CD4-positive, alpha-beta T cell treated with Interleukin-2 at 100 ng/mL for 4 hours (primary cell): ENCODE measurements at places on chromosomes 2 and 18.

GRCh38 chr2:69178756-69179155 lies 165.8 kb downstream of the ANTXR1 start:
- DNase-seq = no peak

GRCh38 chr2:189851174-189851826 lies 67.0 kb downstream of the PMS1 start:
- no peak for DNase-seq

DNA sequence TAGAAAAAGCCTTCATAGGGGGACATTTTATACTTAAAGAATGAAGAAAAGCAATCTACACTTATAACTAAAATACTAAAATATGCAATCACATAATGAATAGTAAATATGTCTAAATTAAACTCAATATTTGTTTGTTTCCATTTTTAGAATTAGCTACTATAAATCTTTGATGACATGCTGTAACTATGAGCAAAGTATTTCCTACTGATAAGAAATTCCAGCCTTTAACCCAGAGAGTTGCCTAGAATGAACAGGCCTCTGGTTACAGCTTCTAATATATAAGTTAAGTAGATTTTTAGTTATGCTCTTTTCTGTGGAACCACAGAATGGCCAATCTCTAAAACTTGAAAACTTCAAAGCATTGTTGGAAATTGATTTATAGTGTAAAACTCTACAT lies 1465.6 kb upstream of the ZEB2 start:
- no peak for DNase-seq

DNA sequence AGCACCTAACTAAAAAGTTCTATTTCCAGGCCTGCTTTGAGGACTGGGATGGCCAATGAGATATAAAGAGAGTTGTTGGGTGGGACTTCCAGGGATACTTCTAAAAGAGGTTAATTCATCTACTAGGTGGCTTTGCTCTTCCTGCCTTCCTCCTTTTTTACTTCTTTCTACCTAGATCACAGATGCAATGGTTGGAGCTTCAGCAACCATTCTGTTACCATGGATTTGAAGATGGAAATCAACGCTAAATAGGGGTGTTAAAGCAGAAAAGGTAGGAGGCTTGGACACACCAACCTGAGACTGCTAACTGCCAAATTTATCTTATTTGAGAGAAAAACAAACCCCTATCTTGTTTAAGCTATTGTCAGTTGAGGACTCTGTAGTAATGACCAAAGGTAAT lies 116.3 kb upstream of the STON1 start:
- no peak for DNase-seq

GRCh38 chr2:85659324-85659981 lies 8.5 kb downstream of the SFTPB start:
- no peak for DNase-seq

DNA sequence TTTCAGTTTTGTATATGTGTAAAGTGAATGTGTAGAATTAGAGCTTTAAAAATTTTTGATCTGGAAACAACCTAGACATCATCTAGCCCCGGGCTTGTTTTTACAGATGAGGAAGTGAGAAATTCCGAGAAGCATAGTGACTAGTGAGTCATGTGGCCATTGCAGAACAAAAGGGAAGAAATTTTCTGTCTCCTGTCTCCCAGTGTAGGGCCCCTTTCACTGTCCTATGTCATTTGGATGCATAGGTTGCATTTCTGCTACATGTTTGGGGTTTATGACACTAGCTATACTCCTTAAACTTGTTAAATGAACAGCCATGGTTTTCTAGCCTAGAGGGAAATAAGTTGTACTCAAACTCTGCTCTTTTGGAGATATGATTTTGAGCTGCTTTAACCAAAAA lies 84.6 kb downstream of the PLCL1 start:
- peak; percentile 69 for DNase-seq

DNA sequence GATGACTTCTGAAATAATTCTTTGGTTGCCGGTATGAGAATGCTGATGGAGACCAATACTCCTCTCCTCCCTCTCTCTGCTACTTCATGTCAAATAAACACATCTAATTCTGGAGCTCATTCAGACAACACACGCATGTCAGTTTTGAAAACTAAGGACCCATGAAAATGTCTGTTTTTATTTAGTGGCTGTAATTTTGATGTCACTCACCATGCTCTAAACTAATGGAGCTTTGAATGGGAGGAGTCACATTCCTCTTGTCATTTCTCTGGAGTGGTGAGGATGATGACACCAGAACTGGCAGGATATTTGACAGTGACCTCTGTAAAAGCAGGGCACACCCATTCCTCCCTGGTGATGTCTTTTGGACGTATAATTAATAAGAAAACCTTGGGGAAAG lies 163.0 kb downstream of the PHLPP1 start:
- DNase-seq = no peak

GRCh38 chr18:5285326-5285725 lies 10.2 kb downstream of the ZBTB14 start:
- DNase-seq = no peak

- DNase-seq = no peak
These were observed 51.9 kb upstream of the LYPD1 start for GRCh38 chr2:132721938-132722337.

DNA sequence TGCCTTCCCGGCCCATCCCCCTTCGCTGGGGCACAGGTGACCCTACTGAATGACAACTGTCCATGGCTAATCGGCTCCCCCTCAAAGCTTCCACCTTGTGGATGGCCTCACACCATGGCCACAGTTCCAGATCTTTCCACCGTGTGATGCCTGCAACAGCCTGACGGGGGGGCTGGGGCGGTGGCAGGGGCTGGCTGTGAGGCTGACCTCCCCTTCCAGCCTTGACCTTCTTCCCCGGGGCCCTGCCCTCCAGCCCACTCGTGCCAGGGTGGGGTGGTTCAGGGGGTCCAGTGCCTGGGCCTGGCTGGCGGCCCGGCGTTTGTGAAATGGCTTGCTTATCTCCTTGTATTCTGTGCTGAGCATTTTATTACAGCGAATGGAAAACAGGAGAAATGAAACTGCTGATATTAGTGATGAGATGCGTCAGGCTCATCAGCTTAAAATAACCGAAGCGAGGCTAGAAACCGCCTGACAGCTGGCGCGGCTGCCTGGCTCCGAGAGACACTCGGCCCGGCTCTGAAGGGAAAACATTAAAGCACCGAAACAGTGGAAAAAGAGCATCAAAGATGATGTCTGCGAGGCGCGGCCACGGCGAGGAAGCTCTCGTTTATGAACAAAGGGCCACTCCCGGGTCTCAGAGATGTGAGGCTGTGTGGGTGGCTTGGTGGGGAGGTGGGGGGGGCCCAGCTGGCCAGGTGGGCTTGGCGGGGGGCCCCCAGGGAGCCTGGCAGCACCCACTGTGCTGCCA lies 916 bp upstream of the PDCD1 start:
- DNase-seq = peak; percentile 50
